ENCODE measurements at places on chromosomes 11 and 22.

DNA sequence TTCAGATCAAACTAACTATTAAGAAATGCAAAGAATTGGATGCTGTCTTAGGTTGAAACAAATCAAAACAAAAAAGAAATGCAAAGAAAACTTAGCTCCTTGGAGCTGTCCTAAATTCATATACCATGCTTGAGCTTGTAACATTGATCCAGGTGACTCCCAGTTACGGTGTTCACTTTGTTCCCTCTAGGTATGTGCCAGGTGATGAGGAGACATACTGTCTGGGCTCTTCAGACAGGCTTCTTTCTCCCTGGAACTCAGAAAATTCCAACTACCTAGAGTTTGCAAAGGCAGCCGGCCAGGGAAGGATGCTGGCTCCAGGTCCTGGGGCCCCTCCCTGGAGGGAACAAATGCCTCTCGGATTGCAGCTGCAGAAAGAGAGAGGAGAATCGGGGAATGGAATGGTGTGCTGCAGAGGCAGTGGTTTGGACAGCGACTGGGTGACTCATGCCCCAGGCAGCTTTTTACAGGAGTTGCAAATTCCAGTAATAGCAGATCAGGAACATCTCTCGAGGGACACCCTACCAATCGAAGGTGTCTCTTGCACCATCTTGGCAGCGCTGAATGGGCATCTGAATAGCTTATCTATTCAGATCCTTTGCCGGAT lies 12.3 kb upstream of the ASPHD2 start:
- no peak for DNase-seq

DNA sequence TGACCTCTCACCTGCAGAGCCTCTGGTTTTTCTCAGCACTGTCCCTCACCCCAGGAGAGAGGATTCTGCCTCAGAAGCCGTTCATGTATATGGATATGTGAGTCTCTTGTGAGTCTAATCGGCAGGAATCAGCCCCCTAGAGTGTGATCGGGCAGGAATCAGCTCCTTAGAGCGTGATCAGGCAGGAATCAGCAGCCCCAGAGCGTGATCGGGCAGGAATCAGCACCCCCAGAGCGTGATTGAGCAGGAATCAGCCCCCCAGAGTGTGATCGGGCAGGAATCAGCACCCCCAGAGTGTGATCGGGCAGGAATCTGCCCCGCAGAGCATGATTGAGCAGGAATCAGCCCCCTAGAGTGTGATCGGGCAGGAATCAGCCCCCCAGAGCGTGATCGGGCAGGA lies 80.0 kb upstream of the EIF3D start:
- no peak for DNase-seq

DNA sequence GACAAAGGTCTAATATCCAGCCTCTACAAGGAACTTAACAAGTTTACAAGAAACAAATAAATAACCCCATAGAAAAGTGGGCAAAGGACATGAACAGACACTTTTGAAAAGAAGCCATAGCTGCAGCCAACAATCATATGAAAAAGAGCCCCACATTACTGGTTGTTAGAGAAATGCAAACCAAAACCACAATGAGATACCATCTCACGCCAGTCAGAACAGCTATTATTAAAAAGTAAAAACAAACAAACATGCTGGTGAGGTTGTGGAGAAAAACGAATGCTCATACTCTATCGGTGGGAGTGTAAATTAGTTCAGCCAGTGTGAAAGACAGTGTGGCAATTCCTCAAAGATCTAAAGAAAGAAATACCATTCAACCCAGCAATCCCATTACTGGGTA lies 5.6 kb upstream of the SLC22A25 start:
- no peak for DNase-seq

- DNase-seq: no peak
These were observed 388.8 kb upstream of the B3GAT1 start for GRCh38 chr11:134800826-134801225.

GRCh38 chr11:6229911-6230310 lies 4.5 kb downstream of the FHIP1B start:
- DNase-seq: no peak

GRCh38 chr11:460331-461199 lies 10.5 kb downstream of the PTDSS2 start:
- DNase-seq: no peak

- no peak for DNase-seq
These were observed 29.1 kb upstream of the RELT start for GRCh38 chr11:73347067-73347466.

DNA sequence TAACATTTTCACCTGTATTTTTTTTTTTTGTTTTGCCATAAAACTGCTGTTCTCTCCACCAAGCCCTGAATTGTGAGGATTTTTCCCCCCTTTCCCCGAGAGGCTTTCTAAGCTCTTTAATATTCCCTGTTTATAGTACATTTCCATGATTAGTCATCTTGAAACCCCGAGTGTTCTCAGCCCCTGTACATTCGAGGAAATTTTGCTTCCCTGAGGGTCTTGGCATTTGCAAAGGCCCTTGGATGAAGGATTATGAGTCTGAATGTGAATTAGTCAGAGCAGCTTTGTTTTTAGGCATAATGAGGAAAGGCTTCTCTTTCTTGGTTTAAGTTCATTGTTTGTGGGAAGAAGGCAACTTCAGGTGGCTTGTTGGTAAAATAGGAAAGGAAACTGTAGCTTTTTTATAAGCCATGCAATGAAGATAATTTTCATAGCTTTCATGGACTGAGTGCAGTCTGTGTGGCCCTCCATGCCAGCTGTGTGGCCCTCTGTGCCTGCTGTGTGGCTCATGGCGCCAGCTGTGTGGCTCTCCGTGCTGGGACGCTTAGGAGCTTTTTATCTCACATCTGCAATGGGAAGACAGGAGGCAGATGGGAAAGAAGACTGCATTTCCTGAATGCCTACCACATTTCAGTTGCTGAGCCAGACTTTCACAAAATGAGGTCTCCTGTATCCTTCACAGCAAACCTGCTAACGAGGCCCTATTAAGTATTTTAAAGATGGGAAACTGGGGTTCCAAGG lies 129.0 kb downstream of the TEAD1 start:
- DNase-seq: no peak

- DNase-seq: peak; percentile 58
These were observed at the start of gene ADM2 for GRCh38 chr22:50481440-50482106. Gene ADM2, plus strand, starts transcription at chr22:50481543. Its CDS starts 305 bp downstream, at chr22:50481848.

- peak; percentile 57 for DNase-seq
These were observed 883 bp downstream of the HIPK3 start for GRCh38 chr11:33257897-33258630.

DNA sequence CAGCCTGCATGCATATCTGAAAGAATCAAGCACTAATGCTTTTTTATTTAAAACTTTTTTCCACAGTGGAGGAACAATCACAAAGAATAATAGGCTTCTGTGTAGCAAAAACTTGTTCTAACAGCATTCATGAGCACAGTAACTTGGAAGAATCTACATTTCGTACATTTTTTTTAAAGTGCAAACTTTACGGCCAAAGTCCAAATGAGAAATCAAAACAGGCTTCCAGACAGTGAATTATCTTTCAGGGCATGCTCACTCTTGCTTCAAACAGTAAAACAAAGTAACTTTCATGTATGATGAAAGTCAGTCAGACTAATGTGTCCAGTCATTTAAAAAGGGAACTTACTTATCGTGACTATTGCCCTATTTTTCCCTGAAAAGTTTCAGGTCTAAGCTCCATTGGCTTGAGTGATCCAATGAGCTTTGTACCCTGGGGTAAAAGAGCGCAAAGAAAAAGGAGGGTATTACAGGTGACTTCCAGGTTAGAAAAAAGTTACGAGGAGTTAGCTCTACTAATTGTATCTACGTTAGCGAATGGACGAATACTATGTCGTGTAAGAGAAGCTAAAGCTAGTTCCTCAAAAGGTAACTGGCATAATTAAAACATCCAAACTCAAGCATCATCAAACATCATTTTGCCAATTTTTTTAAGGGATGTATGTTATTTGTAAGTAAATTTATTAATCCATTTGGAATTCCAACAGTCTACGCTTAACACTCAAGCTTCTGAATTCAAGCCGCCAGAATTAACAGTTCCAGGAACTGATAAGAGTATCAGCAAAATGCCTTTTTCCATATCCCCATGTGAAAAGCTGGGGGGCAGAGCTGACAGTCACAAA lies 1.7 kb downstream of the PICALM start:
- DNase-seq: no peak

DNA sequence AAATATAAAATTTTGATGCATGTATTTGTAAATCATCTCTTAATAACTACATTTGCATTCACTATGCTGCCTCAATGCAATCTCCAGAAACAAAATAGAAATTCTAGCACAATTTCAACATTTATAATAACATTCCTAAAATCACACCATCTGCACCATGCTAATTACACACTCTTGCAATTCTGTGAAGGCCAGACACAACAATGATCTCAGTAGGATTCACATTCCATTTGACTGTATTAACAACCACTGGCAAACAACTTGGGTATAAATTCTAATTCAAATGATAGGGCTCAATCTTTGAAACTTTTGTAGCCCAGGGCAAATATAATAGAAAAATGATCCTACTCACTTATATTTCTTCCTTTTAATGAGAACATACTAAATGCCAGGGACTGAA lies 25.9 kb downstream of the RAB6A start:
- no peak for DNase-seq

DNA sequence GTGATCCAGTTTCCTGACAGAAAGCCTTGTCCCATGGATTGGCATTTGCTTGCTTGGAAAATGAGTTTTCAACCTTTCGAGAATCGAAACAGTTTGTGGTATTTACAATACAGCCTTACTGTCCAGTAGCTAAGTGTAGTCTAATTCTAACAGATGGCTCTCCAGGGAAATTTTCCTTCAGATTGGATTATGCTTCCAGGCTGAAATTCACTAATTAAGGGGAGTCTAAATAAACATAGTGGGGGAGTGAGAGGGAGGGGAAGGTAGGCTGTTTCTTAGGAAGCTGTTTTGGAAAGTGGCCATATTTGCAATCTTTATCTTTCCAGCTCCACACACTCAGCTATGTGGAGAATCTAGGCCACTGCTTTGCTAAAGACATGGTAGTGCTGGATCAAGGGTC lies 81.3 kb downstream of the SYT9 start:
- DNase-seq: no peak

- DNase-seq: no peak
These were observed 4.2 kb upstream of the OR52J3 start for GRCh38 chr11:5042091-5042490.

GRCh38 chr11:25485315-25485714 lies 846.6 kb upstream of the ANO3 start:
- no peak for DNase-seq

DNA sequence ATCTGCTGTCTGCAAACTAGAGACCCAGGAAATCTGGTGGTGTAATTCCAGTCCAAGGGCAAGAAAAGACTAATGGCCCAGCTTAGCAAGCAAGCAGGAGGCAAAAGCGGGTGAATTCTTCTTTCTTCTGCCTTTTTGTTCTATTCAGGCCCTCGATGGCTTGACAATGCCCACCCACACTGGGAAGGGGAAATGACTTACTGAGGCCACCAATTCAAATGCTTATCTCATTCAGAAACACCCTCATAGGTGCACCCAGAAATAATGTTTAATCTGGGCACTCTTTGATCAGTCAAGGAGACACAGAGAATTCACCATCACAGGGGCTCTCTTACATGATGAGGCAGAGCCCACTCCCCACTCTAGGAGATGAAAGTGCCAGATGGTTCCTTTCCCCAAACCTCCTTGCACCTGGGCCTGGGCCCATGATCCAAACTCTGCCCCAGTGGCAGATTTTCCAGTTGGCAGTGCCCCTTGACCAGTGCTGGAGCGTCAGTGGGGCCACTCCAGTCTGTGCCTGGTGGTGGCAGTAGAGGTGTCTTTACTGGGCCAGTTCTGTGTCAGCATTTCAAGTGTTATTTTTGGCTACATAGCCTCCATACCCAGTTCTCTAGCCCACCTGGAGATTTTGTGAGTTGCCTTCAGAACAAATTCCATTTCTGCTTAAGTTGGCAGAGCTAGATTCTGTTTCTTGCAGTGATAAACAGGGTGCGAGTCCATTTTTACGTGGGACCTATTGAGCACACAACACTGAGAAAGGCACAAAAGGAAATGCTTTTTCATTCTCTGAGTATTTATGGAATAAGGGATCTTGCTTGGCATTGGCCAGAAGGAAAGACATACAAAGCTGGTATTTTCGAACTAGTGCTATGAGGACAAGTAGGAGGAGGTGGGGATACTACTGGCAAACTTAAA lies 7.5 kb downstream of the ELMOD1 start:
- no peak for DNase-seq

- no peak for DNase-seq
These were observed 208.4 kb downstream of the MAML2 start for GRCh38 chr11:96134602-96135001.

GRCh38 chr11:93081694-93082093 lies 112.2 kb downstream of the MTNR1B start:
- DNase-seq: no peak

DNA sequence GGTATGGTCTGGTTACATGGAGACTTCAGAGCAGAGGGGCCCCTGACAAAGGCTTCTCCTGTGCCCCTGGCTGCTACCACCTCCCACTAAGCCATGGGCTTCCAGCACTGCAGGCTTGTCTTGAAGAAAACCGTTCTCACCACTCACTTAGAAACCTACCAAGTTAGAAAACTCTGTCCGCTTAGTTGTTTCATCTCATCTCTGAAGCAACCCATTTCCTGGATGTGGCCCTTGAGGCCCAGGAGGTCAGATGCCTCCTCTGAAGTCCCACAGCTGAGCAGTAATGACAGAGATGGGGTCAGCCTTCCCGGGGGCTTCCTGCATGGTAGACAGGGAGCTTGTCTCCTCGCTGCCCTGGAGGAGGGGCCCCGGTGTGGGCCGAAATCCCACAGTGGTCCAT lies 12.9 kb downstream of the CSF2RB start:
- DNase-seq: no peak

GRCh38 chr11:124740277-124740882 lies 638 bp downstream of the NRGN start:
- DNase-seq: peak; percentile 35

DNA sequence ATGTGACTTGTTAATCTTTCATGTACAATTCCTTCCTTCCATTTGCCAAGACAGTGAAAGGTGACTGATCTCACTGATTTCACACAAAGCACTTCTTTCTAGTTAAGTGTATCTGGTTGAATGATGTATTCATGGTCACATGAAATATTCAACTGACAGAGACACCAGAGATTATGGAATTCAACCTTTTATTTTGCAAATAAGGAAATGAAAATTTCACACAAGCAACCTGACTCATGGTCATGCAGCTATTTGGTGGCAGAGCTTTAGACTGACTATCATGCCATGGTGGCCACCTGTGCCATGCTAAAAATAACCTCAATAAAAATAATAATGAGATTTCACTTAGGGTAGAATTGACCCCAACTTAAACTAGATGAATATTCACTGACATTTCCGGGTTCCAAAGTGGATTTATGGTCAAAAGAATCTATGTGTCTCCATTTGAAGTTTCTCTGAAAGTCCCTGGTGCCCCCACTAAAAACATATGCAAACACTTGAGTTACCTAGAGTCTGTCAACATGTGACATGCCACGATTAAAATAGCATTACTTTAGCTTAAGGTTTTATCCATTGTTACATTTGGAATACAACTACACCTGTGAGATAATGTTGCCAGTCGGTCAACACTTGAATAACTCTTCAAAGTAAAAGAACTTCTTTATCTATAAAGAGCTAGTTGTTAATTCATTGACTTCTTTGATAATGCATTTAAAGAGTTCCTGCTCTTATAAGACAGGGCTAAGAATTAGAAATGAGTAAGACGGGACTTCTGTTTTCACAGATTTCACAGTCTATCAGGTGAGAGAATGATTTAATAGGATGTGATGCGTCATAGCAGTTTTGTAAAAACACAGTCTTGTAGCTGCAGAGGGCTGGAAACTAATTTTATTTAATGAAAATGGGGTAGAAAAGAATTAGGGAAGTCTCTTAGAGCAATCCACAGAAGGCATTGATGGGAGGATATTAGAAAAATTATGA lies 94.6 kb upstream of the OR9G4 start:
- no peak for DNase-seq
